Right hindlimb (tissue), 1 donor: ENCODE measurements at places on chromosomes 2 and 18.

DNA sequence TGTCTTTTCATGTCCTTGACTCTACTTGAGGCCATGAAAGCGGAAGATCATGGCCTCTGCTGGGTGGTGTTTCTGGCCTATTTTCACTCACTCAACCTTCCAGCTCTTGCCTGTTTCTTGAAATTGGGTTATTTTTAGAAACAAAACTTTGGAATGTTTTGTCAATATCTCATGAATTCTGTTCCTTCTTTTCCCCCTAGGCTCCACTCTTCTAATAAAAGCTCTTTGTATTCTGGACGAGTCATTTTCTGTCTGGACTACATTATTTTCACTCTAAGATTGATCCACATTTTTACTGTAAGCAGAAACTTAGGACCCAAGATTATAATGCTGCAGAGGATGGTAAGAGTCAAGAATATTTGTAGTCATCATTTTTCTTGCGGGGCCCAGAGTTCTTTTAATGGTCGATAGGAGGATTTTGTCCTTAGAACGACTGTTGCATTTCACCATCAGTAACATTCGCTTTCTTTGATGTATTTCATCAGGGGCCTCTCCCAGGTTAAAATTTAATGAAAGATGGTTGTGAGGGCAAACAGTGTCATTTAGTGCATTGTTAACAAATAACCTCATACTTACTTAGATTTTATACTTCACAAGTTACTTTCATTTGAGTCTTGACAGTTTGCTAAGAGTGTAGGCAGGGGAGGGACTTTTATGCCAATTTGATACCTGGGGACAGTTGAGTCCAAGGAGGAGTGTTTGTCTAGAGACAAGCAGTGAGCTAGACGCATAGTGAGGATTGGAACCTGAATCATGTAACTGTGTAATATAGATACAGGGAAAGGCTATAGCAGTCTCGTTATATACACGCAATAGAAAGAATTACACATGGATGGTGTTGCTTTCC is 64.6 kb downstream of the TRPM8 start:
- no peak for DNase-seq

DNA sequence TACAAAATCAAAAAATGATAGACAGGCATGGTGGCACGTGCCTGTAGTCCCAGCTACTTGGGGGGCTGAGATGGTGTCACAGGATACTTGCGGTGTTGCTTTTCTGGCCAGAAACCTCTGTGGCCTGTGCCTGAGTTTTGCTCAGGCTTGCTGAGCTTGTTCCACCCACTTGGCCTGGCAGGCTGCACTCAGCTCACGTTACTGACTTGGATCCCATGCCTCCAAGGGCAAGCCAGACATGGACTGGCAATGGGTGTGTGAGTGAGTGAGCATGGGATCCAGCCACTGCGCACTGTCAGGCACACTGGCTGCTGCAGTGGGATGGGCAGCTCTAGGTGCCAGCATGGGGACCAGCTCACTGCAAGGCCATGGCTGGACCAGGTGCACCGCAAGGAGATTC is 67.9 kb downstream of the NCAPH start:
- DNase-seq: no peak

GRCh38 chr2:239298116-239298804 is 102.6 kb downstream of the HDAC4 start:
- DNase-seq: peak; percentile 11

DNA sequence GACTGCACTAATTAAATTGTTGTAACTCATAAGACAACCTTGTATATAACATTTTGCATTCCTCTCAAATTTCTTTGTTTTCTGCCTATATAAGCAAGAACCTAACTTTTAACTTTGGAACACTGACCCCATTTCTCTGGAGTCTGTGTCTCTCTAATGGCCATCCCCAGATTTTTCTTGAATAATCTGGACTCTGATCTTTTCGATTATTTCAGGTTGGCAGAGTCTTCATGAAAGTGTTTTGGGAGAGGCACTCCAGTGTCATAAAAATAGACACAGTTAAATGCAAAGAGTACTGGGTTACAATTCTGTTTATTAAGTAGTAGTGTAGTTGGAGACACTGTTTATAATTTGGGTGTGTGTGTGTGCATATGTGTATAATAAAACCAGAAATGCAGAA is 1467.7 kb upstream of the CELF4 start:
- DNase-seq: no peak

DNA sequence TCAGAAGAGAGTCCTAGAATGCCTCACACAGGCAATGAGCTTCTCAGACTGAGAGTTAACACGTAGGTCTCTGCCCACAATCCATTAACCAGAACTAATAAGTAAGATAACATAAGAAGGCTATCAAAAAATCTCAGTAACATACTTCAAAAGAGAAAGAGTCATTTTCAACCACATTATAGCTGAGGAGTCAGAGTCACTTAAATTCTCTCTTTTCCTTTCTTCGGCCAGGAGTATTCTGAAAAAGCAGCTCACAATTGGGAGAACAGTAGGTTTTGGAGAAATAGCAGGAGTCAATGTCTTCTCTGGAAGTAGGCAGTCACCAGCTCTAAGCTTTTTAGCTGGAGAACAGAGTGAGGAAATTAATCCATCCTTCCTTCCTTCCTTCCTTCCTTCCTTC is 1364.4 kb upstream of the NXPH2 start:
- no peak for DNase-seq

GRCh38 chr18:3985664-3986063 is 469.4 kb downstream of the DLGAP1 start:
- no peak for DNase-seq

GRCh38 chr2:179268277-179268925 is 3.8 kb upstream of the SESTD1 start:
- no peak for DNase-seq

GRCh38 chr2:240567872-240568677 is at the start of gene RNPEPL1:
RNPEPL1 (plus strand) TSS chr2:240568484; CDS start chr2:240568587, 103 bp downstream.
- peak; percentile 45 for DNase-seq

- no peak for DNase-seq
Measured at GRCh38 chr2:206023183-206023582, 62.8 kb downstream of the INO80D start.

- DNase-seq: no peak
Measured at GRCh38 chr2:31812051-31812798, 198.6 kb downstream of the MEMO1 start.

DNA sequence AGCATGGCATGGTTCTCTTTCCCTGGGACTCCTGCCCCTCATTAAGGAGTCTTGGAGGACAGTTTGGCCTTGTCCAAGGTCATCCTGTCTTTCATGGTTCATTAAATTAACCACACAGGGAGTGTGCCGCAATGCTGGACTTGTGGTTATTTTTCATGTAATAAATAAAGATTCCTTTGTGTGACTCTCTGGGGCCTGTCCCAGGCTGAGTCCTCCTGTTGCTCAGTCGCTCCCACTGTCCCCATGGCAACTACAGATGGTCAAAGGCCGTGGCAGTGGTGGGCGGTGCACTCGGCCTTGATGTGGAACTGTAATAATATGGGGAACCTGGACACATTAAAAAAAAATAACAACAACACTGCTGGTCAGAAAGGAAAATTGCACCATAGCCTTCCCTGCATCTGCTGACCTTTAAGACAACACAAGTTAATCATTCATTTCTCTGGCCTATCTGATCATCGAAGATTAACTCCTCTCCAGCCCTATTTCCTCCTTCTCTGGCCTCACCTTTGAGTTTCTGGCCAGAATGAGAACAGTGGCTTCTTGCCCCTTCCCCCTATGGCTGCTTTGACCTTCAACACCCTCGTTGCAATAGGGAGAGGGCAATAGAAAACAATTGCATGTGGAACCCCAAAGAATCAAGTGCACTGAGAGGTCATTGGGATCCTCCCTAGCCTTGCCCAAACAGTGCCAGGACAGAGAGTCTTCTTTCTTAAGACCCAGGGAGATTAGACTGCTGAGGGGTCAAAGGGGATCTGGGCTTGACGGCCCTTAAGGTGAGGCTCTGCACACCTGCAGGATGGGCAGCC is 44.7 kb downstream of the PSD4 start:
- DNase-seq: peak; percentile 48

DNA sequence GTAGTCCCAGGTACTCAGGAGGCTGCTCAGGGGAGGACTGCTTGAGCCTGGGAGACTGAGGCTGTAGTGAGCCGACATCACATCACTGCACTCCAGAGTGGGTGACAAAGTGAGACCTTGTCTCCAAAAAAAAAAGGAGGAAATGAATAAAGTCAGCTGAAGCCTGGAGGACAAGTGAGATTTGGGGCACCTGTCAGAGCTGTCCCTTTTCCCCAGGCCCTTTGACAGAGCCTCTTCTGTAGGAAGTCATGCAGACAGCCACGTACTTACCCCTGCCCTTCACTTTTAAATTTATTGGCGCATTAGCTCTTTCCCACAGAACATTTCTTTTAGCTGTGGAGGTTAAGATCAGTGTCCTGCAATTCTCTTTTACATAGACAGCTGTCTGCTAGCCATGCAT is 151.0 kb upstream of the DNMT3A start:
- DNase-seq: no peak

DNA sequence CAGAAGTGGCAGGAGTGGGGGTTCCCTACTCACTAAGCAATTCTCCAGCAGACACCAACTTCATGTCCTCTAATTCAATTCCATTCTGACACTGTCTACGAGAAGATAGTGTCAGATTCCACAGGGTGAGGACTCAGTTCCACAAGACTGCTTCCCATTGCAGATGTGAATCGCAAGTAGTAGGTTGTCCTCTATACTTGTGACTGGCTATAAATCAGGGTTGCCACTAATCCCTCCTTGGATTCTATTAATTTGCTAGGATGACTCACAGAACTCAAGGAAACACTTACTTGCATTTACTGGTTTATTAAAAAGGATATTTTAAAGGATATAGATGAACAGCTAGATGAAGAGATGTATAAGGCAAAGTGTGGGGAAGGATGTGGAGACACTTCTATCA is 184.1 kb upstream of the ACVR2A start:
- no peak for DNase-seq

- no peak for DNase-seq
Measured at GRCh38 chr2:128392207-128392606, 73.5 kb upstream of the HS6ST1 start.

DNA sequence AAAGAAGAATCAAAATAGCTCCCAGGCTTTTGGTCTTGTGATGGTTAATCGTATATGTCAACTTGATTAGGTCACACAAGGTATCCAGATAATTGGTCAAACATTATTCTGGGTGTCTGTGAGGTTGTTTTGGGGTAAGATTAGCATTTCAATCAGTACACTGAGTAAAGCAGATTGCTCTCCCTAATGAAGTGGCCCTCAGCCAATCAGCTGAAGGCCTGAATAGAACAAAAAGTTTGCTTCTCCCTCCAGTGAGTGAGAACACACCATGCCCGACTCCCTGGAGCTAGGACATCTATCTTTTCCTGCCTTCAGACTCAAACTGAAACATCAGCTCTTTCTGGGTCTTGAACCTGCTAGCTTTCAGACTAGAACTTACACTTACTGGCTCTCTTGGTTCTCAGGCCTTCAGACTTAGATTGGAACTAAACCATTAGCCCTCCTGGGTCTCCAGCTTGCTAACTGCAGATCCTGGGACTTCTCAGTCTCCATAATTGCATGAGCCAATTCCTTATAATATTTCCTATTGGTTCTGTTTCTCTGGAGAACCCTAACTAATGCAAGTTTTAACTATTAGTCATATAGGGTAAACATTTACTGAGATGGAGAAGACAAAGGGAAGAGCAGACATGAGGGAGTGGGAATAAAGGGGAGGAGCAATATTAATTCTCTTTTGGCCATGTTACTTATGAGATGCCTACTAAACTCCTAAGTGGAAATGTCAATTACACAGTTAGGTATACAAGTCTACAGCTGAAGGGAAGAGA is 25.5 kb downstream of the LNPK start:
- DNase-seq: no peak

DNA sequence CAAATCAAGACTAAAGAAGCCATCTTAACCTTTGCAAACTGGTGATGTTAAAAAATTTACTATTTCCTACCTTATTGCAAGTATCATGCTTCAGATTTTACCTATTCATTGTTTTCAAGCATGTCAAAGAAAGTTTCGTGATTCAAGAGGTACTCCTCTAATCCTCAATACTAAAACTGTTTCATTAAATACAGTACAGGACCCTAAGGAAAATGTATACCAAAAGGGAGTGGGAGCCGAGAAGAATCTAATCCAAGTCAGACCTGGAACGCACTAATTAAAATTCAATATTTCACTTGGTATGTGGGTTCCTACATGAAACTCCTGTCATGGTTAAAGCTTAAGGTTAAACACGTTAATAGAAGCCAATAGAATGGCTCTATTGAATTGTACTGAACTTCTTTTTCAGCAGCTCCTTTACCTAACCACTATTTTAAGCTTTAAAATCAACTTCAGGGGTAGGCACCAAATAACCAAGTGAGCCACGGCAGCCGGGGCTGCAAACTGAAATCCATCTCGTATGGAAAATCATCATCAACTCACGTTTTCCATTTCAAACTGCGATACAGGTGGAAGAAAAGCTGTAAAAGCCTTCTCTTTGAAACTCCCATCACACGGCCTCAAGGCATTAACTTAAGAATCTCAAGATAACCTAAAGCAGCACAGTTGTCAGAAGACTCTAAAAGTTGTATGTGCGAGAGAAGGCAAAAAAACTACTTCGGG is 188.8 kb downstream of the ZEB2 start:
- DNase-seq: no peak

DNA sequence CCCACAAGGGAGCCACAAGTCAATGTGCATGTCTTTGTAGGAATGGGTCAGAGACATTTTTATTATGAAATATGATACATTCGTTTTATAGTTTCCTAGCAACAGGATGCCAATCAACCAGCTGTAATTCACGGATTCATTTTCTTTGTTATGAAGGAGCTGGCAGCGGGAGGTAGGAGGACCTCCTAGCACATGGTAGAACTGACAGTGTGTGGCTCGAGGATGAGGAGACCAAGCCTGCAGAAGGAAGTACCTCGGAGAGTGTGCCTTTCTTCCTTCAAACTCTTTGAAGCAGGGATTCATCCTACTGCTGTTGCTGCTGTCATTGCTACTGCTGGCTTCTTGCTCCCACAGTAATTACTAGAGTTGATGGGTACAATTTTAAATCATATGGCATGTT is 504.8 kb upstream of the KLHL29 start:
- no peak for DNase-seq

GRCh38 chr18:40904295-40904694 is 1050.7 kb upstream of the PIK3C3 start:
- DNase-seq: no peak

DNA sequence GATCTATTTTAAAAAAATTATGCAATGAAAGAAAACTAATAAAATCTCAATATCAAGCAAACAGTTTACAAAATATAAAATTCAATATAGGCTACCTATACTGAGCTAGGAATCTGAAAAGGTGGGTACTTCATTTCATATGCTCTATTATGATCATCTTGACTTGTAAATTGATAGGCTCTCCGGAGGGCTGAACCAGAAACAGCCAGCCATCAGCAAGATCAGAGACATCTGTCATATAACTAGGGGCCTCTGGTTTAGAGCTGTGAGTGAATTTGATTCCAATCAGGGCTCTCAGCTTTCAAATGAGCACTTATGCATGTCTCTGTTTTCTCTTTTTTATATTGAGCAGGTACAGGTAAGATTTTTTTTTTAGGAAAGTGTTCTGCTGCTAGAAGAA is 114.2 kb downstream of the SPHKAP start:
- DNase-seq: no peak
